ENCODE measurements at places on chromosomes 6 and 20. TPM values are rescaled to one million over a fixed set of nuclear protein-coding genes. Genes with fewer than 3 reads are reported as not detected.

GRCh38 chr20:53652859-53653517 lies 59.3 kb upstream of the ZNF217 start:
- no peak for DNase-seq

Gene UNC93A
- total RNA-seq: not detected

- no peak for DNase-seq
These were observed 17.8 kb upstream of the COL19A1 start for GRCh38 chr6:69848552-69848951.

Gene SLC22A2
- total RNA-seq: not detected

GRCh38 chr6:115612796-115613479 lies 447.8 kb downstream of the FRK start:
- no peak for DNase-seq
